ENCODE measurements at places on chromosomes 3 and 15.

DNA sequence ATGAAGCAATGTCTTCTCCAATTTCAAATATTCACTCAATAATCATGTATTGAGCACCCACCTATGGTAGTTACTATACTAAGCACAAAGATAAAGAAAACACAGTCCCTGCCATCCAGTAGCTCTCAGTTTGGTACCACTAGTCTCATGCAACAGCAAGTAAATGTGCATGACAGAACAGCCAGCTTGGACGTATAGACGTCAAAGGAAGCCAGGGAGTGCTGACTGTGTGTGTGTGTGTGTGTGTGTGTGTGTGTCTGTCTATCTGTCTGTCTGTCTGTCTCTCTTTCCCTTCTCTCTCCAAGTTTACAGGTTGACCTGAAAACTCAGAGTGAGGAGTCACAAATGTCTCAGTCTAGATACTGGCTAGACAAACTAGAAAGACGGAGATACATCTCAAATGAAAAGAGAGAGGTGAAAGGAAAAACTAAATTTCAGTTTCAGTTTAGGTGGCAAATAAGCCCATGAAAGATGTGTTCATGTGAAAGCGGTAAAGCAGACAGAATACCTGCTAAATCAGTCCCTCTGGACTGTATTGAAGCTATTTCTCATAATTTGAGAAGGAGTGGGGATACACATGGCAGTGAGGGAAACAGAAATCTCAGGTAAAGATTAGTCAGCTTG, 141.1 kb upstream of the PTPRG start:
- no peak for DNase-seq

GRCh38 chr3:14920536-14920935, 26.8 kb upstream of the NR2C2 start:
- DNase-seq: no peak

DNA sequence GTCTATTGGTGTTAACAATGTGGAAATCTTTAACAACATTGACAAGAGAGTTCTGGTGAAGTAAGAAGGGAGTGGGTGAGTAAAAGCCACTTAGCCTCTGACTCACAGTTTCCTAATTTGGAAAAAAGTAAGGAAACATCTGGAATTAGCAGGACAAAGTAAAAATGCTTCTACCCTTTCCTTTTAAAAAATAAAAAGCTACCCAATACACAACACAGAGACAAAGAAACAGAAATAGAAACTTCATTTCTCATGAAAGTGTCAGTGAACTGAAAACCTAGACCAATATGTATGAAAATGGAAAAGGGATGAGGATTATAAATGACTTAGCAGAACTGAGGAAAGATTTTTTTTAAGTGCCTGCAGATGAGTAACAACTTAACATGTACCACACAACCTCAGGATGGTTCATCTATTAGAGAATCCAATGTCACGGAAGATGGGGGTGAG, 65.4 kb downstream of the SSR3 start:
- DNase-seq: no peak

DNA sequence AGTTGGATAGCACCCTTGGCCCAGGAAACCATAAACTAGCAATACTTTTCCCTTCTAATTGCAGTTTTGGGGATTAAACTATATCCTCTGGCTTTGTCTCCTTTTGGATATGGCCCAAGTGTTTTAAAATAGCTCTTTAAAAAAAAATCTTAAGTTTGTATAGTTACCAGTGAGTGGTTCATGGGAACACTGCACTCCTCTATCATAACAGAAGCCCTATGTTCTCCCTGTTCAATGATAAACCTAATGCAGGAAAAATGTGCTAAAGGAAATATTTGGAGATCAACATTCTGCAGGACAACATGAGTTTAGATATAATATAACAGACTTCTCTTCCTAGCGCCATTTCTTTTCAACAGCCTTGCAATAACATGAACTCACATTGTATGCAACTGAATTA, 13.1 kb downstream of the MRPL47 start:
- no peak for DNase-seq

DNA sequence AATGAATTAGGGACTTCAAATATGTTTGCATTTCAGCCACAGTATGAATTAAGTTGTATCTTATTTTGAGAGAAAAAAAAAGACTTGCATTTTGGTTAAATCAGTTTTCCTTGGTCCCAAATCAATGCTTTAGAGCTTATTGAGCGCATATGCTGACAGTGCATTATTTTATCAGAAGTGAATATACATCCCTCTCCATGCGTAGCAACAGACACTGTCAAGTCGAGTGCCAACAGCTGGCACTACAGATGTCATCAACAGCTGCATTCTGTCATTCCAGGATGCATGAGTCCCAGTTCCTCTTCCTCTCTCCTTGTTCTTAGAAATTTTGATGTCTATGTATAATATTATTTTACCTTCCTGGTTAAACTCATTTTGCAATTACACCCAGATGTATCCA, 156.1 kb upstream of the FOXB1 start:
- no peak for DNase-seq

DNA sequence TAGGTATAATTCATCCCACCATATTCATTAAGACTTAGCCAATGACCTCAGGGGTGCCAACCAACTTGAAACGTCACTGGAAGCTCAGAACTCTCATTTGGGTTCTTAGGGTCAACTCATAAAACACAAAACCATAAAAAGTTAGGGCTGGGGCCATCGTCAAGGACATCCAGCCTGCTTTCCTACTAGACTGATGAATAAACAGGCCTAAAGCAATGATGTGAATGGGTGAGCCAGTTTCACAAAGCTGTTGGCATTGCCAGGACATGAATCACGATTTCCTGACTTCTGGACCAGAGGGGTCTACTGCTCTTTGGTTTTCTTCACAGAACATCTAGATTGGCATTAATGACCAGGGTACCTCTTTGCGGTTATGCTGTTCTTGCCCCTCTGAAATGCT, 64.7 kb downstream of the EOMES start:
- DNase-seq: no peak
